HCT116 (cell line): ENCODE measurements at places on chromosomes 13 and 19. TPM values are rescaled to one million over a fixed set of nuclear protein-coding genes. Genes with fewer than 3 reads are reported as not detected.

The CRYL1 gene
- total RNA-seq = 26.5 TPM

The TUBB4A gene
- 32.5 TPM for total RNA-seq

The ODAD3 gene
- total RNA-seq = 0.52 TPM

The ZNF112 gene
- total RNA-seq = 3.6 TPM

- H3K27me3 ChIP-seq = 0 out of 2 replicates have a peak, but pooled peaks cover 5% of the 10 kb centered on the region
- no peaks in the 10 kb centered on the region for H3K4me1 ChIP-seq
- no peak overlapping the region for H3K27ac ChIP-seq
- H3K4me3 ChIP-seq = no peak overlapping the region
- no peaks in the 10 kb centered on the region for H3K36me3 ChIP-seq
- DNase-seq = no peak
Measured at GRCh38 chr13:111503905-111504695, 183.7 kb downstream of the TEX29 start.

GRCh38 chr19:55676889-55677505 is 2.0 kb downstream of the EPN1 start:
- peaks cover 30% of the 10 kb centered on the region; the same call in 1 of the 2 replicates for H3K36me3 ChIP-seq
- H3K27ac ChIP-seq = no peak overlapping the region
- DNase-seq = no peak
- H3K4me1 ChIP-seq = peaks cover 44% of the 10 kb centered on the region

GRCh38 chr19:23116802-23117571 is at the start of gene ZNF730:
Gene ZNF730, plus strand, starts transcription at chr19:23117025. Its CDS starts 149 bp downstream, at chr19:23117174.
- no peaks in the 10 kb centered on the region for H3K4me1 ChIP-seq
- no peaks in the 10 kb centered on the region for H3K36me3 ChIP-seq
- H3K27me3 ChIP-seq = no peaks in the 10 kb centered on the region

The CHAF1A gene
- 69.9 TPM for total RNA-seq

- H3K4me3 ChIP-seq = no peak overlapping the region
- H3K4me1 ChIP-seq = no peaks in the 10 kb centered on the region
- no peaks in the 10 kb centered on the region for H3K36me3 ChIP-seq
- no peak overlapping the region for H3K27ac ChIP-seq
Measured at GRCh38 chr13:44837250-44837649, 152.0 kb downstream of the NUFIP1 start.

GRCh38 chr13:27138457-27139093 is 33.0 kb downstream of the USP12 start:
- no peak for DNase-seq
- H3K27ac ChIP-seq = no peak overlapping the region
- H3K27me3 ChIP-seq = no peaks in the 10 kb centered on the region
- H3K4me1 ChIP-seq = peaks cover 15% of the 10 kb centered on the region
